Lower leg skin (tissue), 4 donors: ENCODE measurements at places on chromosomes 7 and 10.
A peak's percentile ranks its signal among the peaks of the same experiment; 100 is the strongest.

GRCh38 chr10:4131407-4132215 is 346.6 kb upstream of the KLF6 start:
- no peak for DNase-seq

DNA sequence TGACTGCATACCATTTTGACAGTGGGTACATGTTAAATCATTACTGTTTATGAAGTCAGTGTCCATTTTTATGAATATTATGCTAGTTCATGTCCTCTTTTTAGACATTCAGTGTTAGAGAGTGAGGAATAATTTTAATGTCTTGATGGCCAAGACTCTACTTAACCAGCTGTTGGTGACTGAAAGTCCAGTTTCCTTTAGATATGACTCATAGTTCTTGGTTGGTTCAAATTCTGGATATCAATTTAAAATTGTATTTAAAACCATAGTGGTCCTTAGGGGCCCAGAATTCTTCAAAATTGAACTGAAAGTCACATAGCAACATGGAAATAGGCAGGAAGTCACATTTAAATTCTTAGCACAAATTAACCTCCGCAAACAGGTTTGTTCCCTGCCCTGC is 196.5 kb upstream of the PRPS1L1 start:
- DNase-seq: no peak

- DNase-seq: no peak
Observed at GRCh38 chr10:121608469-121609190, 10.4 kb upstream of the FGFR2 start.

GRCh38 chr7:117711556-117711955 is 161.7 kb downstream of the CTTNBP2 start:
- DNase-seq: no peak

DNA sequence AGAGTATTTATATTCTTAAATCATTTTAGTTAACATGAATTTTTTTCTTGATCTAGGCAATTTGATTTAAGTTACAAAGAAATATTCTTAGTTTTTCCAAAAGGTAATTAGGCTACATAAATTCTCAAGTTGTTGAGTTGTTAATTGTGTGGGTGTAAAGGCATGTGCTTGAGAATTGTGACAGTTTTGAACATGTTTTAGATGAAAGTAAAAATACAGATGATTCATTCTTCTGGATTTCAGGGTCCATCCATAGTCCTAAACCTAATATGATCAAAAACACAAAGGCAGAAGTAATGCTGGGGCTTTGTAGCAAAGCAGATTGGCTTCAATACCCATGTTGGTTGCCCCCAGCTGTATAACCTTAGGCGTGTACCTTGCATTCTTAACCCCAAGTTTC is 127.9 kb downstream of the CPED1 start:
- DNase-seq: no peak

- DNase-seq: no peak
Observed at GRCh38 chr10:100786591-100786990, 41.2 kb downstream of the PAX2 start.

DNA sequence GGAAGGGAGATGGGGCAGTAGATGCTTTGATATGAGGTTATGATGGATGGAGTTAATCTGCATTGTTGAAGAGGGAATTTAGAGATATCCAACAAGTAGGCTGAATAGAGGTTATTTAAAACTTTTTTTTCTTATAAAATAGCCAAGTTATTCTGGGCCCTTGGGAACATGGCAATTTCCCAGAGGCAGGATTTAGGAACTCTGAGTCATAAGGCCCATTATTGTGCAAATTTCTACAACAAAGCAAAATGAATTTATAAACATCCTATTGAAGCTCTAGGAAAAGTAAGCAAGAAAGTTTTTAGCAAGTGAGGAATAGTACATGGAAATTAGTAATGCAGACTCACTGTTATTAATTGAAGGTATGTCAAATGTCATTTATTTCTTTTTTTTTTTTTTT is 160.9 kb upstream of the NPY start:
- no peak for DNase-seq

DNA sequence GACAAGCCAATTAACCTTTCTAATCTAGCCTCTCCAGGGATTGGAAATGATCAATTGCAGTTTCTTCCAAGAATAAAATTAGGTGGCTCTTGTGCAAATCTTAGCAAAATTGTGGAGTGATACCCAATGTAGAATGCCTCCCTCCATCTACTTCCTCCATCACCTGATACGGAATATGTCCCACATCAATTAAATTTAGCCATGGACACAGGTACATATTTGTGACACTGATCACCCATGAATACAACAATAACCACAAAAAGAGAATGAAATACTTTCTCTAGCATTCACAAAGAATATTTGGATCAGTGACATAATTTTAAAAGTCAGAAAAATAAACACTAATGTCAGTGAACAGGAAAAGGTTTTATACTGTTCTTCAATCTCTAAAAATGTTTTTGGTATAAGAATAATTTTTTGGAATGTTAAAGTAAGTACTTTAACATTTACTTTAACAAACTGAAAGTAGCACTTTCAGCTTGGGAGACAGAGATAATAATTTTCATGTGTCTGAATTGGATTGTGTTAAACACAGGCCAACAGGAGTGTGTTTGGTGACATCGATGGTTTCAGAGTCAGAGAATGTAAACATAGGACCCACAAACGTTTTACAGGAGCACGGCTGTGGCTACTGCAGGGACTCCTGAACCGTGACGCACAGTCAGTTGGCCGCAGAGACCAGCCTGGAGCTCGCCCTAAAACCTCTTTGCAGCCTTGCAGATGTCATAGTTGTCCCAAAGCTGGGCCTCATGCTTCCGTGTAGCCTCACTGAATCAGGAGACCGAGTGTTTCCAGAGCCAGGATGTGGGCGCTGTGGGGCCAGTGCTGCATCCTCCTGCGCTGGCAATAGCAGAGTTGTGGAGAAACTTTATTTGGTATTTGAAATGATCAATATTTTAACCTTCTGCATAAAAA is 7.2 kb downstream of the RBM20 start:
- DNase-seq: no peak

- DNase-seq: no peak
Observed at GRCh38 chr7:17771901-17772408, 168.3 kb downstream of the SNX13 start.

DNA sequence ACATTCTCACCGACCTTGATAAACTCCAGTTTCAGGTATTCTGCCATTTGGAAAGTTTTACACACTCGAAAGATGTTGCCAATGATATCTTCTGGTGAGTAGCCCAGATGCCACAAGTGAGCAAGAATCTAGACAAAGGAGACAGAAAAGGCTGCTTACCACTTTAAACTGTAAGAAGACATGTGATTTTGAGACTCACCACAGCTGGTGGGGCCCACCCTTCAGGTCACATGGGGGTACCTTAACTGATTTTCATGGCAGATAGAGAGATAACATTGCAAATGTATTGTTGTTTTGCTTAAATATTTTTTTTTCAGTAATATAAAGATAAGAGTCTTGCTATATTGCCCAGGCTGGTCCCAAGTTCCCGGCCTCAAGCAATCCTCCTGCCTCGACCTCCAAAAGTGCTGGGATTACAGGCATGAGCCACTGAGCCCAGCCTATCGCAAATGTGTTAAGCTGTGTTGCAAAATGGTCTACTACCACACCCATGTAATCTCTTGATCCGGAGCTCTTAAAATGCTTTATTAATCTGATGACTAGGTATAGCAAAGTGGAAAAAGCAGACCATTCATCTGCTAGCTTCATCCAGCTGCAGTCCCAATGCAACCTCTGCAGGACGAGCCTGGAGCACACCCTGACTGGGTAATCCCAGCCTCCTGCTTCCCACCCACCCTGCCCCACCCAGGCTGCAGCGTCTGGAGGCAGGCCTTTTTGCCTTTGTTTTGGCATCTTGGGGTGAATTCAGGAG is 18.5 kb downstream of the RFC2 start:
- no peak for DNase-seq

- peak; percentile 62 for DNase-seq
Observed at GRCh38 chr10:103748020-103748419, 107.4 kb downstream of the SH3PXD2A start.
